CD4-positive, alpha-beta T cell treated with Interleukin-2 at 100 ng/mL for 4 hours (primary cell): ENCODE measurements at places on chromosomes 1 and 21.

GRCh38 chr1:59375321-59376220 lies 78.7 kb downstream of the FGGY start:
- DNase-seq, result no peak

- DNase-seq, result no peak
Measured at GRCh38 chr1:186978596-186979556, 150.1 kb downstream of the PLA2G4A start.

DNA sequence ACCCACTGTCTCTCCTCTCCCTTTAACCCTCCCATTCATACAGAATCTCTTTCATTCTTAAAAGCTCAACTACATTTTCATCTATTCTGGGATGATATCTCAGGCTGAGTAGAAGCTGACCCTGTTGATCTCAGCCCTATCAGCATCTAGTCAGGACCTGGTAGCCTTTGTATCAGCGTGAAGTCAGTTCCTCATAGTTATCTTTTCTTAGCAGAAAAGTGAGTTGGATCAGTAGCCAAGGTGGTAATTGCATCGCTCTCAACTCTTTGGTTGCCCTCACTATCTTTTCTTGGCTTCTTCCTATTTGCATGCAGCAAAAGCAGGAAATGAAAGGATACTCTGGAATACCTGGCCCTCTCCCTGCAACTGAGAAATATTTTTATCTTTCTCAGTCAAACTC lies 13.6 kb upstream of the GOLT1A start:
- DNase-seq, result no peak

- DNase-seq, result no peak
Measured at GRCh38 chr1:180451504-180451903, 50.9 kb downstream of the ACBD6 start.

- DNase-seq, result no peak
Measured at GRCh38 chr1:231252336-231252735, 11.3 kb downstream of the GNPAT start.

GRCh38 chr1:180310095-180310494 lies 80.0 kb downstream of the LHX4 start:
- DNase-seq, result no peak

DNA sequence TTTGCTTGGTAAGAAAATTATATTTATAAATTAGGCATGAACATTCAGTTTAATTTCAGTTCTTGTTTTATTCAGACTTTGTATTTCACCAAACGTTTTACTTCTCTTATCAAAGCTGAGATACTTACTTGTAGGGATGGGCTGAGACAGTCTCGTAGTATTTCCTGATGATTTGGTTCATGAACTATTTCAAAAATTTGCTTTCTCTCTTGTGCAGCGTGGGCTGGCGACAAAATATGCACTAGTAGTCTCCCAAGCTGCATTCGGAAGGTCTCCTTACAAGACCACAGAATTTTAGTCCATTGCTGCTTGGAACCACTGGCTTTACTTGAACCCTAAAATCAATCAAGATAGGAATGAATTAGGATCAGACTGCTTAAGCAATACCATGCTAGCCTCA lies 91.7 kb upstream of the GNG4 start:
- no peak for DNase-seq

DNA sequence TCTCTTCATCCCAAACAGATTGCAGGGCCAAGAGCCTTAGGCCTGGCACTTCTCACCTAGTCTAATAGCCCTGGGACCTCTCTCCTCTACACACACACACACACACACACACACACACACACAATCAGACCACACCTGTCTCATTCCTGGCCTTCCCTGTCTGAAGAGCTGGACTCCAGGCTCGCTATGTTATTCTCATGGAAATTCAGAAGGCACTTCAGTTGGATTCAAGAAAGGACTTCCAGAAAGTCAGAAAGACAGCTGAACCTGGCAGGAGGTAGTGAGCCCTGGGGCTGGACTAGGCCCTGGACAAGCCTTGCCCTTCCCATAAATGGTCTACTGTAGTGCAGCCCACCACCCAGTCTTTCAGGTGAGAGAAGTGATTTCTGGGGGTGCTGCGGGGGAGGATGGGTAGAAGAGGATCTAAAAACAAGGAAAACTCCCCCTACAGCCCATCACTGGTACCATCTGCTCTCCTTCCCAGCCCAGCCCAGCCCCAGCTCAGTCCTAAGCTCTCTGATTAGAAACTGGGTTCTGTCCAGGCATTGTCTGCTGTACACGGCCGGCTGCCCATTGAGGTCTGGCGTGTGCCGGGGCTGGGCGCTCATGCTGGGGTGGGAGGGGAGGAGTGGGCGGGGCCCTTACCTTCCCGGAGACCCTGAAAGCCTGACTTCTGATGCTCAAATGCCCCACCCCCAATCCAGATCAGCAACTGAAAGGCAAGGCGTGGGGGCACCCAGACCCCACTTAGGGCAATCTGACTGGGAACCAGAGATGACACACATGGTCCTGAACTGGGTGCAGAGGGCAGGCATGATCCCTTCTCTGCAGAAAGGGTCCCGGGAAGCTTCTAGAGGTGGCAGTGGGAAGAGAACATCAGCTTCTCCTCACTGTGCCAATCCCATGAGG lies 2.5 kb downstream of the KIF21B start:
- no peak for DNase-seq

DNA sequence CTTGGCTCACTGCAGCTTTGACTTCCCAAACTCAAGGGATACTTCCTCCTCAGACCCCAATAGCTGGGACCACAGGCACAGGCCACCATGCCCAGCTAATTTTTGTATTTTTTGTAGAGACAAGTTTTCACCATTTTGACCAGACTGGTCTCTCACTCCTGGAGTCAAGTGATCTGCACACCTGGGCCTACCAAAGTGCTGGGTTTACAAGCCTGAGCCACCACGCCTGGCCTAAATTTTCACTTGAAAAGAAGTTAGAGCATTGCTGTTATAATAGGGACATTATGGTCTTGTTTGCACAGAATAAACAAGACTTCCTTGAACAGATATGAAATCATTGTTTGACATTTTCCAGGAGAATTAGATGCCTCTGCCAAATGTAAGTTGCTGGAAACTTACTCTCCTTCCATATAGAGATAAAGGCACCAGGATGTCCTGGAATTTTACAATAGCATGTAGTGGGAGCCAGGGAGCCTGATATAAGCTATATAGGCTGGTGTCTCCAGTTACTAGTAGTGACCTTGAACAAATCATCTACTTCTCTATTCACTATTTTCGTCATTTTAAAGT lies 16.9 kb downstream of the SLC35A3 start:
- DNase-seq, result no peak

DNA sequence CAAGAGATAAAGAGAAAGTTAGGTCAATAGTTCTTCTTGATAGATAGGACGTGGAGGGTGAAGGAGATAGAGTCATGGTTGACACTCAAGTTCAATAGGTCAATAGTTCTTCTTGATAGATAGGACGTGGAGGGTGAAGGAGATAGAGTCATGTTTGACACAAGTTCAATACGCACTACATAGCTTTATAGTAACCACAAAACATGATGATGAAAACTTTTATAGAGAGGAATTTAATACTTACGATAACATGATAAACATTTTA lies 5.8 kb upstream of the DDX59 start:
- DNase-seq, result no peak

- no peak for DNase-seq
Measured at GRCh38 chr1:69196071-69196470, 371.7 kb upstream of the LRRC7 start.

GRCh38 chr1:180235077-180235501 lies 5.0 kb downstream of the LHX4 start:
- no peak for DNase-seq

DNA sequence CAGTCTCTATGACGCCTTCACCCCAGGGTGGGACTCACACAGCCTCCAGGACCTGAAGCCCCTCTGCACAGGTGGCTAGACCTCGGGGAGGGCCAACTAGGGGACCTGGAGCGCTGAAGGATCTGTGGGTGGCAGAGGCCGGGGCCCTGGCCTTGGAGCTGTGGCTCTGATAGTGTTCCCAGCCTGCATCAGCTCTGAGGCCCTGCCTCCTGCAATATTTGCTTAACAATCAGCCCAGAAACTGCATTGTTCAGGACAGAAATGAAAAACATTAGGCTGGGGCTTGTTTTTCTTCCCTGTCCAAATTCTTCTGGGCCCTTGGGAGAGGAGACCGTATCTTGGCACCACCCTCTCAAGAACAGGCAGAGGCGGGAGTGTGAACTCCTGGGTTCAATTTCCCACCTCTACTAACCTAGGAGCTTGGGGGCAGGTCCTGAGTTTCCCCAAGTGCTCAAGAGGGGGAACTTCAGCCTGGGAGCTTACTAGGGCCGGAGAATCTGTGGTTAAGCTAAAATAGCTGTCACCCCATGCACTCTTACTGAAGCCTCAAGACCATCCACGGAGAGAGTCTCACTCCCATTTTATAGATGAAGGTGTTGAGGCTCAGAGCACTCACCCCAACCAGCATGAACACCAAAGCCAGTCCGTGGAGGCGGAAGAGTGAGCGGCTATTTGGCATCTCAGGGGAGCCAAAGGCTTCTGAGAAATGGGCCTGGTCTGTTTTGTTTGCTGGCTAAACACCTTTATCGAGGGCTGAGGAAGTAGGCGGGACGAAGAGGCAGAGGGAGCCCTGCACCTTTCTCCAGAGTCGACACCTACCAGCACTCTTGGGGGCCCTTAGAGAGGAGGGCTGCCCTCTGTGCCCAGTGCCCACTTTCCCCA lies 18.8 kb upstream of the CASZ1 start:
- no peak for DNase-seq

DNA sequence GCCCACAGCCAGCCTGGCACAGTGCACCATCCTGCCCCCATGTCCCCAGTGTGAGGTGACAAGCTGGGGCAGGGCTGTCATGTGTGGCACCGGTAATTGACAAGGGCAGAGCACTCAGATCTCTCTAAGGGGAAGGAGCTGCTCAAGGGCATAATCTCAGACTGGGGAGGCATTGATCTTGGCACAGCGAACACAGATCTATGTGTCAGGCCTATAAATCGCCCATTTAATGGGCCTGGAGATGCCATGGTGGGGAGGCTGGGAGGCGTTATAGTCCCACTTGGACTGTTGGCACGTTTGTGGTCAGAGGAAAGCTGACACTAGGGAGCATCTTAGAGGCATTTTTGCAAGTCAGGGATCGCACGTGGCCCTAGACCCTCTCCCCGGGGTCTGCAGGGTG lies 594.1 kb downstream of the PTPRU start:
- DNase-seq, result no peak

DNA sequence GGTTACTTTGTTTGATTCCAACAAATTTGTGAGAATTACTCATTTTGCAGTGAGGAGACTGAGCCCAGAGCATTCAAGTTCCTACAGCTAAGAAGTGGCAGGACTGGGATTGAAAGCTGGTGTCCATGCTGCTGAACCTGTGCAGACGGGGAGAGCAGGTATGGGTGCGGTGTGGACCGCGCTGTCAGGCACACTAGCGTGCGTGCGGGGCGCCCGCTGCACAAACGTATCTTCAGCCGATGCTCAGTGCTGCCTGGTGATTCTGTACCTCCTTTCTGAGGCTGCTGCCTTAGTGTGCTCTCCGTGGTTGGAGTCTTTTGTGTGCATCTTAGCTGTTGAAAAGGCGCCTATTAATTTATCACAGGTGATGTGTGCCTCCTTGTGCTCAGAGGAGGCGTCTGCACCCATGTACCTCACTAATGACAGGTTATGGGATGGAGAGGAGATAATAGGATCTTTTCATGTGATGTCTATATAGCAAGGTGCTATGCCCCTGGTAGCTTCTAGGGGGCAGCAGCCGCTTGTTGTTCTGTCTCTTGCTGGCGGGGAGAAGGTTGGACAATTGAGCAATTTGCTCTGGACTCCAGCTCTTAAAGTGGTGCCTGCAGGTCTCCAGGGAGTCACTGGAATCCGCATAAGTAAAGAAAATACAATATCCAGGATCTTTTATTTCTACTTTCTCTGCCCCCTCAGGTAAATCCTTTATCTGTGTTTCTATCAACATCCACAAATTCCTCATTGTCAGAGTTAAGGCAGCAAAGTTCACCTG lies 32.5 kb downstream of the PEX14 start:
- DNase-seq, result peak; percentile 69

- DNase-seq, result no peak
Measured at GRCh38 chr1:8584316-8584715, 233.1 kb downstream of the RERE start.

- DNase-seq, result no peak
Measured at GRCh38 chr1:51899022-51899421, 20.5 kb upstream of the NRDC start.

- DNase-seq, result no peak
Measured at GRCh38 chr1:15771836-15772515, 13.4 kb downstream of the FBLIM1 start.

GRCh38 chr1:25526753-25527152 lies 16.7 kb upstream of the LDLRAP1 start:
- DNase-seq, result no peak

DNA sequence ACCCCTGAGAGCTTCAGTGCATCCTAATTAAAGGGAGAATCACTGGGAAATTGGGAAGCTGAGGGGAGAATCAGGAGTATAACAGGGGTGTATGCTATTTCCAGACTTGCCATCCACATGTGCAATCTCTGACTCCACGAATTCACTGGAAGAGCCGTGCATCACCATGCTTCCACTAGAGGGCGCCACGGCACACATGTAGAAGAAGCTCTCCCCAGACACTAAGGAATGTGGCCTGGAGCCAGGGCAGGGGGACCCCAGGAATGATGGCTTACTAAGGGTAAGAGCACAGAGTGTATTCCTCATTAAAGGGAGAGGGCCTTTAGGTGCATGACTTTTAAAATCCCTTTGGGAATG lies 81.5 kb downstream of the ABCA4 start:
- peak; percentile 37 for DNase-seq

GRCh38 chr1:228988664-228989063 lies 253.4 kb downstream of the RHOU start:
- DNase-seq, result no peak

DNA sequence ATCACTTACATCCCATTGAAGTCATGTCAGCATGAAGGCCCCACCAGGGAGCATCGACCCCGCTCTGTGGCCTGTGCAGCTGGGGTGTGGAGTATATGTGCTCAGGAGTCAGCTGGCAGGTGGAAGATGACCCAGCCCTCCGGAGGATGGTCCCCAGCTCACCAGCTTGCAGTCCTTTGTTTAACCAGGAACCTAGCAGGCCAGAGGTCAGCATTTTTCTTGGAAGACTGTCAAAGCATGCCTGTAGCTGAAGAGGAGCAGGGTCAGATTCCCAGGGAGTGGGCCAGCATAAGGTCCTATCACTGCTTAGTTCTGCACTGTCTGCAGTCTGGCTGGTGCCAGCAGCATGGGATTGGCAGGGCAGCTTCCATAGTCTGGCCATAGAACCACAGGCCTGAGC lies 12.7 kb downstream of the NFASC start:
- no peak for DNase-seq

GRCh38 chr1:8889103-8889846 lies 10.8 kb upstream of the ENO1 start:
- no peak for DNase-seq

GRCh38 chr1:246153796-246154212 lies 353.3 kb downstream of the SMYD3 start:
- DNase-seq, result no peak

DNA sequence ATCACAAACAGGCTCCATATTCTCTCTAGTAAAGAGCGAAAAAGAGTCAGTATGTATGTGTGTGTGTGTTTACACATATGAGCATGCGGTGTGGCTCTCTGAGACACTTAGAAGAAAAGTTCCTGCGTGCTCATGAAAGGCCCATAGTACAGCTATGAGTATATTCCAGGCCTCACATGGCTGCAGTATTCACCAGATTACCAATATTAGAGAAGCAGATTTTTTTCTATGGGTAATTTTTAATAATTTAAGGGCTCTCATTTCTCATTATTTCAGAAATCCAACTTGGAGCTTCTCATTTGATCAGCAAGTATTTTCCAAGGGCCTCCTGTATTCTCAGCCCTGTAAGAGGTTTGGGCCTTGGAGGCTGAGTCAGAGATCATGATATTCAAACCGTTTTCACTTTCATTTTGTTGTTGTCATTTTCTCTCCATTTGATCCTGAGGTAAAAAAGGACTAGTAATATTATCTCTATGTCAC lies 232.9 kb upstream of the SGIP1 start:
- DNase-seq, result peak; percentile 65

GRCh38 chr1:234527346-234527745 lies 48.4 kb upstream of the TARBP1 start:
- DNase-seq, result no peak
